ENCODE measurements at places on chromosomes 11 and 22. TPM values are rescaled to one million over a fixed set of nuclear protein-coding genes. Genes with fewer than 3 reads are reported as not detected.

OR2AG1 gene
- not detected for total RNA-seq

ABTB2 gene
- 2.9 TPM for total RNA-seq

OR6X1 gene
- total RNA-seq = not detected

BCO2 gene
- total RNA-seq = 2.2 TPM

PRG3 gene
- total RNA-seq = not detected

NRIP3 gene
- 13.0 TPM for total RNA-seq

PPP2R5B gene
- 7.7 TPM for total RNA-seq

MAJIN gene
- not detected for total RNA-seq
